ENCODE measurements at places on chromosomes 4 and X.

GRCh38 chrX:54794795-54795194, 3.3 kb downstream of the ITIH6 start:
- DNase-seq: no peak

DNA sequence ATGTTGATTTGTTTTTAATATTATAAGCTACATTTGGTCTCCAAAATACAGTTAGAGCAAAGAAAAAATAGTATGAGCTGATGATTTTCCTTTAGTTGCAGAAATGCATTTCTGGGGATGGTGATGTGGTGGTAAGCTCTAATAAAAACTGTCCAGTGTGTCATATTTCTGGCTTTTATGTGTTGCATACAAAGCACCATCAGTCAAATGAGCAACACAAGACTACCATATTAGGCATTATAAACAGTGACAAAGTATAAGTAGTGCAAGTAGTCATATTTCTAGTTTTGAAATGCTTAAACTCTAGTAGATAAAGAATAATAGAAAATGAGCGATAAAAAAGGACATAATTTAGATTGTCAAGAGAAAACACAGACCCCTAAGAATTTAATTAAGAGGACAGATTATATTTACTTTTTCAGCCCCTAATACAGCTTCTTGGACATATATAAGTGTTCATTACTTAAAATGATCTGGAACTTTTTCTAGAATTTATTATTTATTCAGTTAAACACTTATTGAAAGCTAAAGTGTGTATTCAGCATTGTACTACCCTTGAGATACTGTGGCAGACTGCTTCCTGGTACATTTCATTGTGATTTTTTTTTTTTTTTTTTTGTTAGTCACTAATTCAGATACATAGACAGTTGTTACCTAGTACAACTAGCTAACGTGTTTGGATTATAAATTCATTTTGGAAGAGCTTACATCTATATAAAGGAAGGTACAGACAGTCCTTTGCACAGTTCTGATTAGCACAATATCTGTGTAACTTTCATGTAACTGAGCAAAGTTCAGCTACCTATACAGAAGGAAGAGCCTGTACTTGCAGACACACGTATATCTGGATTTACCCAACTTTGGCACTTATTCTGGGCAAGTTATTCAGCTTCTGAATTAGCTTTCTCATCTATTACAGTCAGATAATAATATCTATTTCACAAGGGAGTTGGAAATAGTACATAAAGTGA, 22.3 kb downstream of the RAP1GDS1 start:
- DNase-seq: no peak

GRCh38 chr4:148692242-148692641, 250.0 kb upstream of the NR3C2 start:
- DNase-seq: no peak

DNA sequence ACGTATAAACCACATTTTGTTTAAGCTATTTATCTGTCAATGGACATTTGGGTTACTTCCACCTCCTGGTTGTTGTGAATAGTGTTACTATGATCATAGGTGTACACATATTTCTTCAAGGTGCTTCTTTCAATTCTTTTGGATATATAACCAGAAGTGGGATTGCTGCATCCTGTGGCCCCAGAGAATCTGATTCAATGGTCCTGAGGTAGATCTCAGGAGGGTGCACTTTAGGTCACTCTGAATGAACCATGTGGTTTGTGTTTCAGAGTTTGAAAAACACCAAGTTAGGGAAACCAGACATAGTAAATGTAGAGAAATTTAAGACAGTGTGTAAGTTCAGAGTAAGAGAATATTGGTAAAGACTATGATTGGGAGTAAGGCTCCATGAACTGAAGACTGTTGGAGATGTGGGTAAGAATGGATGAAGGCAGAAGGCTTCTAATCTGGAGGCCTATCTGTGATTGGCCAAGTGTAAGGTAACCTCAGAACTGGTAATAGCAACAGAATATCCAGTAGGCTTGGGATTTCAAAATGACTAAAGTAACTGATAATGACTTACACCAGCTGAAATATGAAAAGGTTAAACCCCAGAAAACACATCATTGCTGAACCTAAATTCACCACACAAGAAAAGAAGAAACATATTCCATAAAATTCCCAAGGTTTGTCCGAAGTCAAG, 236.9 kb downstream of the CAMK2D start:
- DNase-seq: no peak

DNA sequence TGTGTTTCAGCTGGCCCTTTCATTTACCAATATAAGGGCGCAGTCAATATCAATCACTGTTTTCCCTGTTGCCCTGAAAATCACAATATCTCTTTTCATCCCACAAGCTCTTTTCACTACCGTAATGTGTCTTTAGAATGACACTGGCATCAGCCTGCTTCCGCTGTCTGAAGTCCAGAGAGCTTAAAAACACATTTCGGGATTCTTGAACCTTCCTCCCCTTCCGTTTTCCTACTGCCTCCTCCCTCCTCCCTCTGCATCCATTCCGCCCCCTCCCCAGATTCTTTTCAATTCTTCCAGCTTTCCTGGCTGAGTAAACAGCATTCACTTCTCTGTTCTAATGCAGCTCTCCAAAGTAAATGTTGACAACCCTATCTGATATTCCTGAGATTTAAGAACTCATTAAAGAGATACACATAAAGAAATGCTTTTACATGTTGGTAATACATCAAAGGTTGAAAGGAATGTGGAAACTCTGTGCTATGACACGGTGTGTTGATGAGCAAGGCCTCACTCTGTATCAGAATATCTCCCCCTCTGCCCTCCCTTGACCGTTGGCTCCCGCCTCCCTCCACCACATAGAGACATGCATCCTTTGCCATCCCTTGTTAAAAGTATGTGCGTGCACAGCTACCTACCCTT, 83.5 kb upstream of the SPRY1 start:
- no peak for DNase-seq

GRCh38 chr4:153542131-153542530, 76.0 kb downstream of the TMEM131L start:
- DNase-seq: no peak

GRCh38 chr4:153832720-153833287, 43.9 kb upstream of the SFRP2 start:
- DNase-seq: no peak

DNA sequence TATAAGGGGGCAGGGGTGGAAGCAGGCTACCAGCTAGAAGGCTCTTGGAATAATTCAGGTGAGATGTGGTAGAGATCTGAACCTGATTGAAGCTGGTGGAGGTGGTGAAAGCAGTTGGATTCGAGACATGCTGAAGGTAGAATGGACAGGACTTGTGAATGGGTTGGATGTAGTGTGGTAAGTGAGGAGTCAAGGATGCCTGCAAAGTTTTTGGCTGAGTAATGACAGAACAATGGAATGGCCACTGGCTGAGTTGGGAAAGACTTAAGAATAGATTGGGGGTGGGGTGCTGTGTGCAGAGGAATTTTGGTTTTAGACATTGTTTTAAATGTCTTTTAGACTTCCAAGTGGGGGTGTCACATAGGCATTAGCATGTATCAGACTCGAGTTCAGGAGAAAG, 33.5 kb downstream of the HPF1 start:
- DNase-seq: peak; percentile 33

- DNase-seq: no peak
These were observed 18.4 kb downstream of the HMX1 start for GRCh38 chr4:8853249-8853648.

- no peak for DNase-seq
These were observed 26.0 kb downstream of the ZNF81 start for GRCh38 chrX:47862680-47863079.

DNA sequence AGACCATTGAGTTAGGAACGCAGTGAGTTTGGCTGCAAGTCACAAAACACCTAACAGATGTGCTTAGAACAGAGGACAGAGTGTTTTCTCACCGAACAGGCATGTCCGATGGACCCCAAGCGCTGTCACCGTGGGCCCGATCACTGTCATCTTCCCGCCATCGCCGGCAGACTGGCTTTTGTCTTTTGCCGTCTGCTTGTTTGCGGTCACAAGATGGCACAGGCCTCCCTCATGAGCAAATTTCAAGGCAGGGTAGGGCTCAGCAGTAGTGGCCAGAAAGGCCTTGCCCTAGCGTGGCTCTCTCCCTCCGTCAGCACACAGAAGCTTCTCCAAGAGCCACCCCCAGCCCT, 21.4 kb upstream of the MRFAP1 start:
- no peak for DNase-seq

DNA sequence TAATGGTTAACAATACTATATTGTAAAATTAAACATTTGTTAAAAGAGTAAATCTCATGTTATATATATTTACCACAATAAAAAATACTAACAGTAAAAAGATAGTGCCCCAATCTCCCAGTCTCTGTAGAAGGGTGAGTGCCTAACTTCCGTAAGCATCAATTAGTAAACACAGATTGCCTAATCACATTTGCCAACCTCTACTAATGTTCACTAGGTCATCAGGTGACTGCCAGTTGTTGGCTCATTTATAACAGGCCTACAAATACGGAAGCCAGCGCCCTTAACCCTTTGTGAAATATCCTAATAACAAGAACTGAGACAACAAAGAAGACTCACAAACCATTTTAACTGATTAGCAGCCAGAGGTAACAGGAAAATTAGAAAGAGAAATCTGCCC, 345.1 kb downstream of the INPP4B start:
- no peak for DNase-seq

DNA sequence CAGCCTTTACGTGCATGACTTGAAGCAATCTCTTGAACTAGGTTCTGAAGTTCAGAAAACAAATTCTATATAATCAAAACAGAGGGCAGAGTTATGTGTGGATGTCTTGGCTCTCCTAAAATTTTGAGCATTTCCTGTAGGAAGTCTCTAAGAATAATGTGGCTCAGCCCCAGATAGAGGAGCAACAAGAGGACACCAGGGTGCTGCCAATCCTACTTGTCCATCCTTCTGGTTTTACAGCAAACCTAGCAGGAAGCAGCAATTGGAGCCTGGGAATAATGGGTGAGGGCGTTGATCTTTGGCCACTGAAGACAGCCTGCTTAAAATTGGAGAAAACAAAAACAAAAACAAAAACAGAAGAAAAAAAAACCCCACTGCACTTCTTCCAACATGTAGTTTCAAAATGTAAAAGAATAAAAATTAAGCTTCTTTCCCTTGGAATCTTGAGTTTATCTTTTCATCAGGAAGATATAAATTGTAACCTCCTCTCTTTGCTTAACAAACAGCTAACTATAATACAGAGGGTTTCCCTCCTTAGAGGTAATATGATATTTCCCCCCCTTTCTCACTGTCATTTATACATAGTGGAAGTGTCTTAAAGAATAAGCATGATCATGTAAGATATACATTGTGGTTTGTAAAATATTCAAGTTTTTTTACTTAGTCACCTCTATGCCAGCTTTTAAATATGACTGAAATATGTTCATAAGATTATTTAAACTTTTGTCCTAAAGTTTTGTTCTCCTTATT, 130.6 kb downstream of the FBXO8 start:
- no peak for DNase-seq

DNA sequence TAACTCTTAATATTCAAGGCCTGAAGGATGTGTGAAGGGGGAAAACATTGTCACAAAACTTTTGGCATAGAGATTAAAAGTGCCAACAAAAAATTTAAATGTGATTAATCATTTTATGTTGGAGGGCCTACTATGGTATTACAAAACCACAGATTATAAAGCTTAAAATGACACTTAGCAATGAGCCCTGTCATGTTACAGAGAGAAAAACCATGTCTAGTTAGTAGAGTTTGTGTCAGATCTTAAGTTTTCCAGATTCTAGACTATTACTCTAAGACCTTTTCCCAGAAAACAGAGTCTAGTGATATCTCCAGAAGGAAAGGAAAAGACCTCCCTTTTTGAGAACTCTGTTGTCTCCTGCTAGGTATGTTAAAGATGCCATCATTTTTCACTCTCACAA, 239.1 kb upstream of the DKK2 start:
- DNase-seq: no peak

DNA sequence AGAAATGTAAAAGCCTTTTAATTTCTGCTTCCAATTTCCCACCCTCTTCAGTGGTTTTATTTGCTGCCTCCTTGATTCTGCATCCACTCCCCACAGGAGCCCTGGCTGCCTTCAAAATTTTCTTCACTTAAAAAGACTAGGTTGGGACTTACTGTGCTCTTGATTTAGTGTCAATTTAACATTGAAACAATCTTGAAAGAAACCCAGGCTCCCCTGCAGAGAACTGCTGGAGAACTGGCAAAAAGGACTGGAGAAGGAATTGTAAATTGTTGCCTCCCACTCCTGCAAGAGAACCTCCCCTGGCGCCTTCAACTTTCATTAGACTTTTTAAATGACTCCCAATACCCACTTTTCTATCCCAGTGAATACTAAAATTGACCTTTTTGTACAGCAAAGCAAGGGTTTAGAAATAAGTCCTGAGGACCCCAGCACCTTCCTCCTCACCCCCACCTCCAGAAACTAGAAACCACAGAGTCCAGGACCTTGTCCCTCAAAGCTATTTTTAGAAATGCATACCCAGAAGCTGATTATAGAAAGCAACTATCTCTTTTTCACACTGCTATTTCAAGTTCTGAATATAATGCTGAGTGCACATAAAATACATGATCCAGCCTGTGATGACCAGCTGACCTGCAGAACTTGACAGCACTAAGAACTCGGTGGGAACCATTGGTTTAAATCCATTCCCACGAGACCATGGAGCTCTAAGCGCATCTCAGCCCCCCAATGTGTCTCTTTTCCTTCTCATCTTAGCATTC, 155.5 kb downstream of the INPP4B start:
- DNase-seq: no peak

DNA sequence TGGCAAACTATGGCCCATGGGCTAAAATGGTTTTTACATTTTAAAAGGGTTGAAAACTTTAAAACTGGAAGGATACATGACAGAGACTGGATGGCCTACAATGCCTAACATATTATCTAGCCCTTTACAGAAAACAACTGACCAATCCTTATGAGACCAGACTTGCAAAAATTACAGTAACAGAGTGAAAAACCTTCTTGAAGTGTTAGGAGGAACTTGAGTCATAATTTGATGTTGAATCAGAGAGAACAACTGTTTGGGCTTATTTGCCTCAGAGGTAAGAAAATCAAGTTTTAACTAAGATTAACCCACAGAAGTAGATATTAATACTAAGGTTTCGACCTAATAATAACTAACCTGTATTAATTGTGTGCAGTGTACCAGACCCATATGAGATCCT, 12.4 kb upstream of the NAP1L5 start:
- no peak for DNase-seq

DNA sequence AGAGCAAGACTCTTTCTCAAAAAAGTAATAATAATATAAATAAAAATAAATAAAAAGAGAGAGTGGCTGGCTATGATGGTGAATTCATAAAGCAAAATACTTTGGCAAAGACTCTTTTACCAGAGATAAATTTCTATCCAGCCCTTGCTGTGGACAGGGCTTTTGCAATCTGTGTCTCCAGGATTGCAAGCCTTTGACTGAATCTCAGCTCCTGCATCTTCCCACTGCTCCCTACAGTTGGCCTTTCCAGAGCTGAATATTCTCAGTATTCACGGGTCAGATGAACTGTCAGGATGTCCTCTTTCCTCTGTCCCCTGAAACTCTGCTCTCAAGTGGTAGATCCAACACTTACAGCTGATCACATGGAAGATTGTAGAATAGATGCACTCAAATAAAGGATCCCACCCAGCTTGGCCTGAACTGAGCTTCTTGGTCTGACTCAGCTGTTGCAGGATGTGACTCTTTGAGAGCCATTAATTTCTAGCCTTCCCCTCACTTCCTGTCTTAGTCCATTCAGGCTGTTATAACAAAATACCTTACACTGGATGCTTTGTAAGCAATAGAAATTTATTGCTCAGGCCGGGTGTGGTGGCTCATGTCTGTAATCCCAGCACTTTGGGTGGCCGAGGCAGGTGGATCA, 123.4 kb upstream of the GUCY1A1 start:
- peak; percentile 24 for DNase-seq

Measured in fibroblast of skin of left biceps (primary cell).